GM23248 (cell line): ENCODE measurements at places on chromosomes 13 and 19. TPM values are rescaled to one million over a fixed set of nuclear protein-coding genes. Genes with fewer than 3 reads are reported as not detected.

GRCh38 chr19:39200803-39201115 lies 3.3 kb downstream of the SYCN start:
- peaks cover 57% of the 10 kb centered on the region for H3K27me3 ChIP-seq
- no peak for DNase-seq
- H3K4me3 ChIP-seq, result no peak overlapping the region
- H3K4me1 ChIP-seq, result no peaks in the 10 kb centered on the region; the same call in 1 of the 2 replicates
- H3K27ac ChIP-seq, result no peak overlapping the region

DNA sequence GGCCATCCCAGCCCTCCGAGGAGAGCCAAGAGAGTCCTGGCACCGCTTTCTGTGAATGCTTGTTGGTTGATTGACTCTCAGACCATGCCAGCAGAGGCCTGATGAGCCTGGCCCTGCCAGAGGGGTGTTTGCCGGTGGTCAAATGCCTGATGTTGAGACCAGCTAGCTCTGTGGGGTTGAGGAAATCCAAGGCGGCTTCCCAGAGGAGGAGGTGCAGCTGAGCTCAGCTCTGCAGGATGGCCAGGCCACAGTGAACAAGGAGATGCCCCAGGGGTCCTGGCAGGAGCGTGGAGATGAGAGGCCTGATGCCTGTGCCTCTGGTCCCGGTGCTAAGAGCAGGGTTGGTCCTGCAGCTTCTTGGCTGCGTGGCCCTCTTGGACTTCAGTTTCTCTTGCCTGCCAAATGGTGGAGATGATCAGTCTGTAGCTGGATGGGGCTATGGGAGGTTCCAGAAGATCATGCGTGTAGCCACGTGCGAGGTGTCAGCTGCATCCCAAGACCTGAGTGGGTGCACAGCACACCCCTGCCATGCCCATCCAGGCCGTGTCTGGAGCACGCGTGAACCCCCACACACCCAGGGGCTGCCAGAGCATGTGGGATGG lies 16.8 kb downstream of the NFIC start:
- peak overlapping the region; percentile 31; the same call in 1 of the 2 replicates for H3K27ac ChIP-seq
- no peaks in the 10 kb centered on the region for H3K27me3 ChIP-seq
- 0 out of 2 replicates have a peak, but pooled peaks cover 4% of the 10 kb centered on the region for H3K36me3 ChIP-seq
- H3K4me3 ChIP-seq, result no peak overlapping the region
- DNase-seq, result peak; percentile 59
- peaks cover 37% of the 10 kb centered on the region for H3K4me1 ChIP-seq

DNA sequence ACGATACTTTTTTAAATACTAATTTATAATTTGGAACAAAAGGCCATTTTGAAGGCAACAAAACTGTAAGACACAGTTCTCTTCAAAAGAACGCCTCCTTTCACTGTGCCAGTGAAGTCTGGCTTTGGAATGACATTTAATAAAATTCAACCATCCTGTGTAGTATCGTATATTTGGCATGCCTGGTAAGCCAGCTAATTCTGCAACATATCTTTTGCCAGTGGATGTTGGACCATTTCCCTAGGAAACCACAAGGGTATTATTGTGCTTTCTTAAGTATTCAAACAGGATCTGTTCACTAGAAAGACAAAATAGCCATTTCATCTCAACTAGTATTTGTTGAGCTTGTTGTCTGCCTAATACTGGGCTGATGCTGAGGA lies 111.6 kb downstream of the RGCC start:
- no peak overlapping the region for H3K4me3 ChIP-seq
- no peaks in the 10 kb centered on the region for H3K36me3 ChIP-seq
- H3K4me1 ChIP-seq, result peaks cover 34% of the 10 kb centered on the region

GRCh38 chr19:35569281-35569781 lies 5.9 kb upstream of the ATP4A start:
- H3K4me1 ChIP-seq, result no peaks in the 10 kb centered on the region
- no peak overlapping the region for H3K27ac ChIP-seq
- no peak overlapping the region for H3K4me3 ChIP-seq
- H3K27me3 ChIP-seq, result 0 out of 2 replicates have a peak, but pooled peaks cover 18% of the 10 kb centered on the region
- DNase-seq, result no peak

DNA sequence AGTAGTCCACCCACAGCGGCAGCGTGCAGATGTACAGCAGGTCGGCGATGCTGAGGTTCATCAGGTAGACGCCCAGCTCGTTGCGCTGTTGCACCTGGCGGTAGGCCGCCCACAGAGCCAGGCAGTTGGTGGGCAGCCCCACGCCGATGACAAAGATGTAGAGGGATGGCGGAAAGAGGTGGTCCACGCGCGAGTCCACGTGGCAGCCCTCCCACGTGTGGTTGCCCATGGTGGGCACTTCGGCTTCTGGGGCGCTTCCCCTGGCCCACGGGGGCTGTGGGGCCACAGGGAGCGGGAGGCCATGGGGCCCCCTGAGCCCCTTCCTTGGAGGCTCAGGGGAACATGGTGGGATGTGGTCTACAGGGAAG lies 7.0 kb upstream of the OPA3 start:
- no peaks in the 10 kb centered on the region for H3K36me3 ChIP-seq
- H3K27ac ChIP-seq, result no peak overlapping the region
- H3K27me3 ChIP-seq, result no peaks in the 10 kb centered on the region
- DNase-seq, result no peak
- H3K4me3 ChIP-seq, result no peak overlapping the region
- no peaks in the 10 kb centered on the region for H3K4me1 ChIP-seq

GRCh38 chr13:106063591-106064313 lies 471.7 kb downstream of the EFNB2 start:
- DNase-seq, result peak; percentile 72
- H3K4me1 ChIP-seq, result no peaks in the 10 kb centered on the region
- no peak overlapping the region for H3K27ac ChIP-seq
- peaks cover under 1% of the 10 kb centered on the region; the same call in 1 of the 2 replicates for H3K27me3 ChIP-seq
- H3K4me3 ChIP-seq, result no peak overlapping the region

DNA sequence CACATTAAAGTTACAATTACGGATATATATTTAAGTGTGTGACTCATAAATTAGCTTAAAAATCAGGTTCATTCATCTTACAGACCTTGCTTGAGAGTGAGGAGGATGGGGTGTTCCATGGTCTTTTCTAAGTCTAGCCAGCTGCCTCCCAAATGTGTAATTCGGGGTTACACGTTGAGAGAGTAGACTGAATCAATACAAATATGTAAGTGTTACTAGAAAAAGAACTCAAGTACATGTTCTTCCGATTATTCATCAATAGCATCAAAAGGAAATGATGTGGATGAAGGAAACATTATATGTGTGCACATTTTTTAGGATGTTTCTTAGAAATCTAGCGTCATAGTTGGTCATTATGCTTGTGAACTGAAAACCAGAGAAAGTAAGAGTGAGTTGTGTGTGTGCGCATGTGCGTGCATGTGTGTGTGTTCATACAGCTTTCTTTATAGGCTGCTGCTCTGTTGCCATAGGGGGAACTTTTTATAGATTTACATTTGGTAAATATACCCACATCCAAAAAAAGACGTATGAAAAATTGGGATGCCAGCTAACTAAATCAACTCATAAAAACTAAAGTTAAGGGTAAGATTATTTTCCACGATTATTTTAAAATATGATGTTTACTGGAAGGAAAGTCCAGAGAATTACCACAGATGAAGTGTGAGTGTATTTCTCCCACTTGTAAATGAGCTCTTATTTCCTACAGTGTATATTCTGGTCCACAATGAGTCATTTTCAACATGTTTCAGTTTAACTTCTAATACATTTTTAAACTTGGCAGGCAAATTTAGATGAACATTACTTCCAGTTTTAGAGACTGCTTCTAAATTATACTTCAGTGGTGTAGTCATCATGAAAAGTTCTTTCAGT lies 82.4 kb downstream of the PIBF1 start:
- peak; percentile 75 for DNase-seq
- no peaks in the 10 kb centered on the region for H3K36me3 ChIP-seq
- H3K27ac ChIP-seq, result peak overlapping the region; percentile 76

DNA sequence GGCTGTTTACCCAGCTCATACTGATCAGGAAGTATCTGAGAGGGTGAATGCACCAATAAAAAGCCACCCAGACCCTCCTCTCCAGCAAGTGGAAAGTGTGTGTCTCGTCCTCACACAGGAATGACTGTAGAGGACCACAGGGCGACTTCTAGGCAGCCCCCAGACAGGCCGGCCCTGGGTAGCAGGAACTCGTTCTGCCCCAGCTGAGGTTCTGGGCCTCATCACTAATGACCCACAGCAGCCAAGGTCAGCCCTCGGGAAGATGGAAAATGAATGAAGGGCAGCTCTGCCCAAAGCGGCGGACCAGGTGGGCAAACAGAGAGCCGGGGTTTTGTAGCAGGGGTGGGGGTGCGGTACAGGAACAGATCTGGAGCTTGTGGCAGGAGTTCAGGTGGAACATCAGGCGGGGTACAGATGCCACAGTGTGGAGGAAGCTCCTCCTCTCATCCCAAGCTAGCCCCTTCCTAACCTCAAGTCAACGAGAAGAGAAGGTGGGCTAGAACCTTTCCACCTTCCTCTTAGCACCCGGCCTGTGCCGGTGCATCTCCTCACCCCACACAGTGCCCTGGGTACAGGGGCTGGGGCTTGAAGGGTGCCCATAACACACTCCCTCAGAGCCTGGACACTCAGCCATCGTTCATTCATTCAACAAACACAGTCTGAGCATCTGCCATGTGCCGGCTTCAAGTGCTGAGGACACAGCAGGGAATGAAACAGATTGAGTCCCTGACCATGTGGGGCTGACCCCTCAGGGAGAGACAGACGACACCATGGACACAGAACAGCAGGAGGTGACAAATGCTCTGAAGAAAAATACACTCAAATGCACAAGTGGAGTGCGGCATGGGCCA lies 36.2 kb downstream of the RFX2 start:
- no peaks in the 10 kb centered on the region for H3K36me3 ChIP-seq
- no peak overlapping the region for H3K4me3 ChIP-seq
- no peaks in the 10 kb centered on the region for H3K27me3 ChIP-seq
- H3K4me1 ChIP-seq, result peaks cover 39% of the 10 kb centered on the region

- DNase-seq, result peak; percentile 92
- H3K4me3 ChIP-seq, result peak overlapping the region; percentile 97
- peak overlapping the region; percentile 96 for H3K27ac ChIP-seq
- peaks cover 17% of the 10 kb centered on the region; the same call in 1 of the 2 replicates for H3K4me1 ChIP-seq
Measured at GRCh38 chr19:48991873-48992580, 1.1 kb downstream of the GYS1 start.

GRCh38 chr13:74136084-74136658 lies 2.0 kb upstream of the KLF12 start:
- peaks cover 13% of the 10 kb centered on the region for H3K4me1 ChIP-seq
- no peaks in the 10 kb centered on the region for H3K27me3 ChIP-seq
- H3K36me3 ChIP-seq, result no peaks in the 10 kb centered on the region
- H3K4me3 ChIP-seq, result peak overlapping the region; percentile 97

GRCh38 chr13:52141299-52141698 lies 12.4 kb upstream of the NEK5 start:
- no peaks in the 10 kb centered on the region for H3K27me3 ChIP-seq
- H3K27ac ChIP-seq, result no peak overlapping the region
- peaks cover 9% of the 10 kb centered on the region; the same call in 1 of the 2 replicates for H3K36me3 ChIP-seq
- H3K4me3 ChIP-seq, result no peak overlapping the region
- DNase-seq, result peak; percentile 6

DNA sequence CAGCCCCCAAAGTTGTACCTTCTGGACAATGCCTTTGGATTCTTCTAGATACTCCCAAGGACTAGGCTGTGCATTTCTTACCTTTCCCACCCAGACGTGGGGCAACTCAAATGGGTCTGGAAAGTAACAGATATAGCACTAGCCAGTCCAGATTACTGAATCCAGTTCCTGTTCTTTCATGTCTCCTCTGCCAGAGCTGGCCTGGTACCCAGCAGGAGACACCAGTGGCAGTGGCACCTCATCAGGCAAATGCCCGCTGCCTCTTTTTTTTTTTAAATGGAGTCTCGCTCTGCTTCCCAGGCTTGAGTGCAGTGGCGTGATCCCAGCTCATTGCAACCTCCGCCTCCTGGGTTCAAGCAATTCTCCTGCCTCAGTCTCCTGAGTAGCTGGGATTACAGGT lies 43.2 kb downstream of the N4BP2L2 start:
- H3K36me3 ChIP-seq, result no peaks in the 10 kb centered on the region
- no peak overlapping the region for H3K4me3 ChIP-seq
- DNase-seq, result no peak
- H3K27me3 ChIP-seq, result no peaks in the 10 kb centered on the region
- 0 out of 2 replicates have a peak, but pooled peaks cover 15% of the 10 kb centered on the region for H3K4me1 ChIP-seq

DNA sequence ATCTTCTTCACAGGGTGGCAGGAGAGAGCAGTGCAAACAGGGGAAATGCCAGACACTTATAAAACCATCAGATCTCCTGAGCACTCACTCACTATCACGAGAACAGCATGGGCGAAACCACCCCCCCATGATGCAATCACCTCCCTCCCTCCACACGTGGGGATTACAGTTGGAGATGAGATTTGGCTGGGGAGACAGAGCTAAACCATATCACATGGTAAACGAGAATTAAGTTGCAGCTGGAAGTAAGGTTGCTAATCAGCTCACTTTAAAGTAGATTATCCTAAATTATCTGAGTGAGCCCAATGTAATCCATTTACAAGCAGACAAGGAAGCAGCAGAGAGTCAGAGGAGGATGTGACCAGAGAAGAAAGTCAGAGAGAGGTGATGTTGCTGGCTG lies 102.2 kb upstream of the IPO5 start:
- H3K36me3 ChIP-seq, result no peaks in the 10 kb centered on the region
- no peak overlapping the region for H3K27ac ChIP-seq
- no peak overlapping the region for H3K4me3 ChIP-seq
- H3K4me1 ChIP-seq, result peaks cover 15% of the 10 kb centered on the region
- no peak for DNase-seq

- peak; percentile 68 for DNase-seq
- no peak overlapping the region for H3K27ac ChIP-seq
- H3K36me3 ChIP-seq, result no peaks in the 10 kb centered on the region
- peaks cover 8% of the 10 kb centered on the region for H3K27me3 ChIP-seq
Measured at GRCh38 chr13:72643311-72643989, 84.0 kb downstream of the MZT1 start.

DNA sequence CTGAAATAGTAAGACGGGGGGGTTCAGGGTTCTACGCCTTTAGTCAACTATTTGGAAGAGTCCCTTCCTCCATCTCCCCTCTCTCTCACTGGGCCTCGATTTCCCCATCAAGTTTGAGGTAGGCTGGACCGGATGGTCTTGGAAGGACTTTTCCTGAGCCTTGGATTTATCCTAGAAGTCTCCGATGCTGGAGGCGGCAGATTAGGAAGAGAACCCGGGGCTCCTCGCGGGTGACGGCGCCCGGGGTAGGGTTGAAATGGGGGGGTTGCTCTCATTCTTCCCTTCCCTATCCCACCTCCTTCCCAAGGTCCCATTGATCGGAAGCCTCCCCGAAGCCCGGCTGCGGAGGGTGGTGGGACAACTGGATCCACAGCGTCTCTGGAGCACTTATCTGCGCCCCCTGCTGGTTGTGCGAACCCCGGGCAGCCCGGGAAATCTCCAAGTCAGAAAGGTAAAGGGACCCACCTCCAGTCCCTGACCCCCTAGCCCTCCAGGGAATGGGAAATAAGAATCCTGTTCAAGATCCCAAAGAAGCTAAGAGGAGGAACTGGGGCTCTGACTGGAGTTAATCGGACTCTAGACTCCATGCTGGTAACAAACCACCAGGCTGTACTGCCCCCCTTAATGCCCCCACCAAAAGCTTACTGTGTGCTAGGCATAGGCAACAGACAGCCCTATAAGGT lies 781 bp downstream of the QPCTL start:
- no peaks in the 10 kb centered on the region for H3K27me3 ChIP-seq
- DNase-seq, result peak; percentile 86
- peaks cover 10% of the 10 kb centered on the region for H3K4me1 ChIP-seq
- peak overlapping the region; percentile 89 for H3K27ac ChIP-seq
- peaks cover 2% of the 10 kb centered on the region; the same call in 1 of the 2 replicates for H3K36me3 ChIP-seq

Gene ERICH6B
- not detected in 2 replicates for polyA plus RNA-seq

Gene NLRP7
- not detected in 2 replicates for polyA plus RNA-seq

Gene EFNA2
- not detected in 2 replicates for polyA plus RNA-seq

Gene RFPL4AL1
- not detected in 2 replicates for polyA plus RNA-seq

Gene SERPINE3
- 0.21 TPM in 1 of 2 replicates, not detected in the other for polyA plus RNA-seq

Gene EFNB2
- 0.05 and 0.06 TPM in 2 replicates for polyA plus RNA-seq

Gene LILRA1
- polyA plus RNA-seq, result not detected in 2 replicates

Gene MAMSTR
- polyA plus RNA-seq, result 2.7 and 3.1 TPM in 2 replicates
